PC-9 (cell line): ENCODE measurements at places on chromosomes 12 and 14.
A peak's percentile ranks its signal among the peaks of the same experiment; 100 is the strongest.

- DNase-seq: peak; percentile 1
Observed at GRCh38 chr14:86038387-86039042, 508.6 kb downstream of the FLRT2 start.

- DNase-seq: no peak
Observed at GRCh38 chr12:53969588-53970259, 3.2 kb upstream of the HOXC11 start.

GRCh38 chr12:25074113-25074512, 120.8 kb downstream of the DNAI7 start:
- DNase-seq: no peak

DNA sequence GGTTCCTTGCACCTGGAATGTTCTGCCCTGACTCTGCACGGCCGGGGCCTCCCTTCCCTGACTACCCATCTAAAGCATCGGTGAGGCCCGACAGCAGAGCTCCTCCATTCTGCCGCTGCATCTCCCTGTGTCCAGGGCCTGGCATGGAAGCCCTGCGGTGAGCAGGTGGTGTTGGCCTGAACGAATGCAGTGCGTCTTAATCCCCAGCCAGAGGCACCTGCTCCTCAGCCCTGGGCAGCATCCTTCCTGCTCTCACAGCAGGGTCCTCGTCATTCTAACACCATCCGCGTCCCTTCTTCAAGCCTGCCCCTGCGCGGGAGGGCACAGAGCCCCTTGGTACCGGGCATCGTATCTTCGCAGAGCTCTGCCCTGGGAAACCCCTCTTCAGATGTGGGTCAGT, 15.4 kb downstream of the BEGAIN start:
- no peak for DNase-seq

DNA sequence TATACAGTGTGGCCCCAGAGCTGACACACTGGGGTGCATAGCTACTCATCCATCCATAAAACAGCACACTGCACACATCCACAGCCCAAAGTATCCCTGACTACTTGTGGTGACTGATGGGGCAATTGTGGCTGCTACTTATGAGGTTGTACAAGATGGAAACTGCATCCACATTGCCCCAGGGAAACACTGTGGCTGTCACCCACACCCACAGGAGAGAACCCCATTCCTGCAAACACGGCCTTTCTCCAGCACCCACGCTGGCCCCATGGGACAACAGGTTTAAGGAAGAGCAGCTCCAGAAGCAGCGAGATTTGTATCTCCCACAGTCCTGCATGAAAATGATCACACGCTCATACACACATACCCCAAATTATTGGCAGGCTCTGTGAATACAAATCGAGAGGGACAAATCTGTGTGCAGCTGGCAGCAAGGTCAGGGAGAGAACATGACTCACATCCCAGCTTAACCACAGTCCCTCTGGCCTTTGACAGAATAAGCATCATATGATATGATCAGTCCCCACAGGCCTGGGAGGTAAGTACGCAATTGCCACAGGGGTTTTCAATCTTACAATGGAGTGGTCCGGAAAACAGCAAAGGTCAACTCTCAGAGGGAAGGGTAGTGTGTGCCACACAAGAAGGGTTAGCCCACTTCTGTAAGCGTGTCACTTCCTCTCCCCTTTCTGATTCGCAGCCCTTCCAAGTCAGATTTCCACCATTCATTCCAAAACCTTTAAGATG, 61.9 kb downstream of the ESR2 start:
- peak; percentile 42 for DNase-seq

- no peak for DNase-seq
Observed at GRCh38 chr14:105488781-105489541, 2.1 kb upstream of the TEDC1 start.

DNA sequence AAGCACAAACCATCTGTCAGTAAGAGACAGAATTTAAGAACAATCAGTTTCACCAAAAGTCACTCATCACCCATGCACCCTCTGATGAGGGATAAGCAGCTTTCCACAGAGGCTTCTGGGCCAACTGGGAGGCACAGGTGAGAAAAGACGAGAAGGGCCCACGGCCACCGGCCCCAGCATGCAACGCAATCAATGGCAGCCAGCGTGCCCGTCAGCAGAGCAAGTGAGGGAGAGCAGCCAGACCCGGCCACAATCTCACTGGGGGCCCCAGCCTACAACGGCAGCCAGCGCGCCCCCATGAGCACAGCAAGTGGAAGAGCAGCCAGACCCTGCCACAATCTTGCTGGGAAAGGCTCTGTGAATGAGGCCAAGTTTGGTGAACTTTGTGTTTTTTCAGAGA, 13.3 kb downstream of the ANKLE2 start:
- no peak for DNase-seq

DNA sequence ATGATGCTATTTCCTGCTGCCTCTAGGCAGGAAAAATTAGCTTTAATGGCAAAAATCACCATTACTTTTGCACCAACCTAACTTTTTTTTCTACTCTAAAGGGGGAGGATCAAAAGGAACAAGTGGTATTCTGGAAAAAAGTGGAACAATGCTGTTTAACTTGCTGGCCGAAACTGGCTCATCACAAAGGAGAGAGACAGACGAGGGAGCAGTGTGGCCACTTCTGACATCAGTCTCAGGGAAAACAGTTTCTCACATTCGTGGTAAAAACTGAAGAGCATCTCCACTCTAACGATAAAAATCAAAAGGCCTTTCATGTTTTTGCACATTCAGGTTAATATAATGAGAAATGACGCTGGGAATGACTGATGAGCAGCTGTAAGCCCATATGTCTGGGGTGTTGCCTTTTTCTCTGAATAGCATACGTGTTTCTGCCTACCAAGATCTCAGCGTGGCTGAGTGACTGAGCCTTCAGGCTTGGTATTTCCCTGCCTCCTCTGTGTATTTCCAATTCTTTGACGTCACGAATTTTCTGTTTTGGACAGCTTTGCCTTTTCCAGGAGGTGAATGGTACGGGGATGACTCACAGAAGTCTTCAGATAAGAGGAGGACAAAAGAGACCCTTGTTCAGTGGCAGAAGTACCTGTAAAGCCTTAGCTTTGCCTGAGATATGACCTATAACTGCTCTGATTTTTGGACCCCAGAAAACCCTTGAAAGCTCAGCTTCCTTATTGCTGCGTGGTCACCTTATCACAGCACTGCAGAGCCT, 358.8 kb downstream of the GLT1D1 start:
- no peak for DNase-seq

DNA sequence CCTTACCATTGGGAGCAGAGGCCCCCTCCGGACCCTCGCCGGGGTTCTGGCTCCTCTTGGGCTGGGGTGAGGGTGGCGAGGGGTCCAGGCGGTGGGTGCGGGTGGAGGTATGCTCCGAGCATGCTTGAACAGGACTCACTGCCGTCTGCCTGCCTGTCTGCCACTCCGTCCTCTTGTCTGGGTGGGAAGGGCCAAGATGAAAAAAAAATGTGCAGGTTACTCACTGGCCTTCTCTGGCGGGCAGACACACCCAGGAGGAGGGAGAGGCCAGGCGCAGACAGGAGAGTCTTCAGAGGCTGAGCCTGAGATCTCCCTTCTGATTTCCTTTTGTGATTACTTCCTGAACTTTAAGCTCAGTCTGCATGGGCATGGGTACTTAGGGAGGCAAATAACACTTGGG, 76.1 kb downstream of the STON2 start:
- DNase-seq: peak; percentile 79

- DNase-seq: no peak
Observed at GRCh38 chr14:67630186-67630585, 10.5 kb downstream of the ARG2 start.

GRCh38 chr14:22096514-22096895, 422.9 kb upstream of the OR4E1 start:
- DNase-seq: no peak

GRCh38 chr12:6074979-6075585, 49.4 kb downstream of the VWF start:
- no peak for DNase-seq

GRCh38 chr12:32000373-32001005, 41.3 kb downstream of the RESF1 start:
- DNase-seq: no peak

- DNase-seq: no peak
Observed at GRCh38 chr12:90870971-90871725, 83.8 kb downstream of the CCER1 start.

DNA sequence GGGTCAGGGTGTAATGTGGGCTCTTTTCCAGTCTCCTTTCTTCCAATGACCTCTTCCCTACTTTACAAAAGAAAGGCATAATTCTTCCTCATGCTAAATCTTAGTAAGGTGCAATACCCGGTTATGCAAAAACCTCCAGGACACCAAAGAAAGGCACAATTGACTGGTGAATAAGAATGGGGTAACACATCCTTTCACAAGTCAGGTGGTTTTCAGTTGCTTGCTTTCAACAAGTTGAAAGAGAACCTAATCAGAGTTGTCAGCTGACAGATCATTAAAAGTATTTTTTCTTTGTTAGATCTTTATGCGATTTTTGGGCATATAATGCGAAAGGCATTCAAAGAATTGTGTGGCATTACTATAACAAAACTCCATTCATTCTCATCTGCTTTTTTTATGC, 1.3 kb upstream of the AEBP2 start:
- no peak for DNase-seq

GRCh38 chr12:81758421-81759189, 545 bp downstream of the PPFIA2 start:
- peak; percentile 7 for DNase-seq
